Lung microvascular endothelial cell (primary cell): ENCODE measurements at places on chromosomes 5 and 9.

DNA sequence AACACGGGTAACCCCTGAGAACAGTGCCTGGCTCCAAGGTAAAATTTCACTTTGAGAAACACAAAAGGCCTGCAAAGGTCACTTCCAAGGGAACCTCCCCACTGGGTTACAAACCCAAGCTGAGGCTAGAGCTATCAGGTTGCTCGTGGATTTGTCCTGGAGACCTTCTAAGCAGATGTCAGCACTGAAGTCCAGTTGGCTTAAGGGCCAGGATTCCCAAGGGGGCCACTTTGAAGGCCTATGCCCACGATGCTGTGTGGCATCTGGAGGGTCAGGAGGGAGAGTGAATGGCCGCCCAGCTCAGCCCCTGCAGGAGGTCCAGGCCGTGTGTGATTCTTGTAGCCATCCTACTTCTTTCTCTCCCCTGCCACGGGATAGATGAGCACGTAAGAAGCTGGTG lies 100.2 kb upstream of the FSTL4 start:
- no peak for DNase-seq

- DNase-seq = peak; percentile 79
Observed at GRCh38 chr5:56328753-56329560, 95.8 kb upstream of the ANKRD55 start.

GRCh38 chr5:2451100-2451499 lies 300.4 kb downstream of the IRX2 start:
- no peak for DNase-seq

DNA sequence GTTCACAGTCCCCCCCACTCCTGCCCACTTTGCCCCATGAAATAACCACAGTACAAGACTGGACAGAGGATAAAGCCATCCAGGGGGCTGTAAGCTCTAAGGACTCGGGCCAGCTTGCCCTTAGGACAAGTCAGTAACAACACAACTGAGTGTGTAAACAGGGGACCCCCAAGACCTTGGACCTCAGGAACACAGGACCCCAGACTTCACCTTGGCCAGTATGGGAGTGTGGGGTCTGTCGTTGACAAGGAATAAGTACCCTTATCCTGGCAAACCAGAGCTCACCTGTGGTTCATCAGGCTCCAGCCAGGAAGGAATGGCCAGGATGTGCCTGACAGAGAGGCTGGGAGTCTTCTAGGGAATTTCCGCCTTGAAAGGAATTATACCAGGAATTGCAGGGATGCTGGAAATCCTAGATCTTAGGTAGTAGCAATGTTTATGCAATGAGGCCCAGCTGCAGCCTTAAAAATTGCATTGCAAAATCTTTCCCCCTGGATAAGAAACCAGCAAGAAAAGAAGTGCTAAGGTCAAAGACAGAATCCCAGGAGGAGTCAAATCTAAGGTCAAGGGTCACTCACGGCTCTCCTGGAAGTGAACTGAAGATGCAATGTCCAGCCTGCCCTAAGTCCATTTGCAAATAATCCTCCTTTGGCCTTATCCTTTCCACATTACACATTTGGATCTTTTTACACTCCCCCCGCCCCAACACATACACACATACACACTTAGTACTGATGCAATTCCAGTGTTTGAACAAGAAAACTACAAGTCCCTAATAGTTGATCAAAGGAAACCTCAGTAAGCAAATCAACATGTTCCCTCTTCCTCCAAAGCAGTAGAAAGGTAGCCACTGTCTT lies 27.3 kb upstream of the TDRD7 start:
- DNase-seq = no peak

GRCh38 chr9:13358128-13358527 lies 78.6 kb upstream of the MPDZ start:
- no peak for DNase-seq

DNA sequence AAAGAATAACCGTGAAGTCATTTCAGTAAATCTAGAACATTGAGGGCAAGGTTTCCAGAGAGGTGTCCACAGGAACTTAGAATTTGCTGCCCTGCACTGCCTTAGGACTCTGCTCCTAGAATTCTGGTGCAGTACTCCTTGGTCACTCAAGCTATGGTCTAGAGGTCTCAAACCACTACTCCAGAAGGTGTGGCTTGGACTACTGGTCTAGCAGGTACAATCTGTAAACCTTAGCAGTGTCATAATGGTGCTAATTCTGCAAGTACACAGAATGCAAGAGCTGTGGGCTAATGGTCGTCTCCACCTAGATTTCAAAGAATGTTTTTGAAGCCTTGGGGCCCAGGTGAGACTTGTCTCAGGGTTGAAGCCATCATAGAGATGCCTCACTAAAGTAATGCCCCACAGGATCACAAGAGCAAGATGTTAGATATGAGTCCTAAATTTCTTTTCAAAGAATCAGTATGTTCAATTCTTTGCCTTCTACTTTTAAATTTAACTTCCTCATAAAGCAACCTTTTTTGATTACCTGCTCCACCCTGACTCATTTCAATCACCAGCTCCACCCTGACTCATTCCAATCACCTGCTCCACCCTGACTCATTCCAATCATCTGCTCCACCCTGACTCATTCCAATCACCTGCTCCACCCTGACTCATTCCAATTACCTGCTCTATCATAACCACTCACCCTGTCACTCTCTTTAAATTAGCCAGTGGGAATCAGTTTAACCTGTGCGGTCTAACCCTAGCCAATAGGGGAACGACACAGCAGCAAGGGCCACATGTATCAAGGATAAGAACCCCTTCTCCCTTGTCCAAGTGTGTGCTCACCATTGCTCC lies 1111.8 kb upstream of the ACO1 start:
- no peak for DNase-seq

GRCh38 chr9:133583586-133583985 lies 25.6 kb downstream of the FAM163B start:
- no peak for DNase-seq

DNA sequence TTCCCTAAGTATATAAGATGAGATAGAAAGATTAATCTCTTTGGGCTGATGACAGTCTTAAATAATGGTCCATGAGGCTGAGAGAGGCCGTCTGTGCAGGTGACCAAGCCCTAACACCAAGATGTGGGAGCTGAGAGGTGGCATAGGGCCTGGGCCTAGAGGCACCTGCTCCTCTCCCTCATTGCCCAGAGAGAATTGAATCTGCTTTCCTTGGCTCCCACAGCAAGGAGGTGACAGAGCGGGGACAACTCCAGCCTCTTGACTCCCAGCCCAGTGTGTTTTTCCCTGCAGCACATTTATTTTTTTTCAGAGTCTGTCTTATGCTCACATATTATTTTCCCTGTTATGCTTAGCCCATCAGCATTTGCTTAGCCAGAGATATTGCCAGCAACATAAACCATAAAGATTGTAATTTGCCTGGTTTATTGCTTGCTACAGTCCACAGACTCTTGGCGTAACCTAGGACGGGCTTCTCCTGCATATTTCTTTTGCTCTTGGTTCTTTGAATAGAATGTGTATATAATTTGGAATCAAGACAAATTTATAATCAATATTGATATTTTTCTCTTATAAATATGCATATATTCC lies 105.6 kb downstream of the NTRK2 start:
- DNase-seq = no peak

DNA sequence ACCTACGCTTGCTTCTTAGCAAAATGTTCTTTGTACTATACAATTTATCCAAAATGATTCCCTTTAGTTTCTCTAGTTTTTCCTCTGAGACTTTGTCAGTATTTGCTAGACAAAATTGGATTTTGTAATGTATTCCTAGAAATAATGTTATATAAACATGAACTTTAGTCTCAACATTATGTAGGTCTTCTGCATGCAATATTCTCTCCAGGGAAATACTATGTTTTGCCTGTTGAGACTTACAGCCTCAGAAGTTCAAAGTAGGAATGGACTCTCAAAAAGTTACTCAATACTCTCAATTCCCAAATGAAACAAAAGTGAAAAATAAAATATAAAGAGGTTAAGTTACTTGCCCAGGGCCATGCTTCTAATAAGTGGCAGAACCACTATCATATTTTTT lies 24.8 kb upstream of the SMC2 start:
- DNase-seq = no peak

GRCh38 chr9:134361843-134362414 lies 35.7 kb downstream of the RXRA start:
- no peak for DNase-seq

- DNase-seq = no peak
Observed at GRCh38 chr9:108780942-108781734, 74.6 kb downstream of the ACTL7B start.

GRCh38 chr5:369151-369868 lies 47.8 kb downstream of the AHRR start:
- peak; percentile 46 for DNase-seq

DNA sequence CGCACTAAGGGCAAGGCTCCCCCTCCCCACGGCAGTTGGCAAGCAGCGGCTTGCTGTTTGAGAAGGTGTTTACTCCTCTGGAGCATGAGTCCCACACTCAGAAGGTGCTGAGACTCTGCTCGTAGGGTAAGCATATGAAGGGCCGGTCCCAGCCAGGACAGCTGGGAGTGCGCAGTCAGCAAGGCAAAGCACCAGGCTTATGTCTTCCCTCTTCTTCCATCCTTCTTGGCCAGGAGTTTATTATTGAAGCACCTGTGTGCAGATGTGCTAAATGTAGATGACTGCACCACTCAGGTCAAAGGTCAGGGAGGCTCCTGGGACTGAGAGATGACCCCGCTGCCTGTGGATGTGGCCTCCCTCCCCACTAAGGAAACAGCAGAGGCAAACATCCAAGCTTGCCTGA lies 27.0 kb upstream of the CDKN2AIPNL start:
- no peak for DNase-seq

DNA sequence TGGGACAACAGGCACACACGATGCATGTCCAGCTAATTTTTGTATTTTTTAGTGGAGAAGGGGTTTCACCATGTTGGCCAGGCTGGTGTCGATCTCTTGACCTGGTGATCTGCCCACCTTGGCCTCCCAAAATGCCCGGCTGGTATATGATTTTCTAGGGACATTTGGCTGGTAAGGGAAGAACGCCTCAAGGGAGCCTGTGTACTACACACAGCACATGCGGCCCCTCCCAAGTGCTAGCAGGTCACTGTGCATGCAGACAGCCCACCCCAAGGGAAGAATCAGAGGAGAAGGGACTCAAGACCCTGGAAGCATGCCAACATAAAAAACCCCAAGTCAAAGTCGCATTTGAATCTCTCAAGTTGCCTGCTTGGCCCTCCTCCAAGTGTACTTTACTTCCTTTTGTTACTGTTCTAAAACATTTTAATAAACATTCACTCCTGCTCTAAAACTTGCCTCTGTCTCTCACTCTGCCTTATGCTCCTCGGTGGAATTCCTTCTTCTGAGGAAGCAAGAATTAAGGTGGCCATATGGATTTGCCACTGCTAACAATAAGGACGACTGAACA lies 24.3 kb upstream of the OTULINL start:
- DNase-seq = no peak

- DNase-seq = no peak
Observed at GRCh38 chr9:36823934-36824333, 210.1 kb downstream of the PAX5 start.

- DNase-seq = no peak
Observed at GRCh38 chr9:122949696-122950095, 8.9 kb downstream of the RABGAP1 start.
